COLO829 (cell line): ENCODE measurements at places on chromosomes 2 and 18.

DNA sequence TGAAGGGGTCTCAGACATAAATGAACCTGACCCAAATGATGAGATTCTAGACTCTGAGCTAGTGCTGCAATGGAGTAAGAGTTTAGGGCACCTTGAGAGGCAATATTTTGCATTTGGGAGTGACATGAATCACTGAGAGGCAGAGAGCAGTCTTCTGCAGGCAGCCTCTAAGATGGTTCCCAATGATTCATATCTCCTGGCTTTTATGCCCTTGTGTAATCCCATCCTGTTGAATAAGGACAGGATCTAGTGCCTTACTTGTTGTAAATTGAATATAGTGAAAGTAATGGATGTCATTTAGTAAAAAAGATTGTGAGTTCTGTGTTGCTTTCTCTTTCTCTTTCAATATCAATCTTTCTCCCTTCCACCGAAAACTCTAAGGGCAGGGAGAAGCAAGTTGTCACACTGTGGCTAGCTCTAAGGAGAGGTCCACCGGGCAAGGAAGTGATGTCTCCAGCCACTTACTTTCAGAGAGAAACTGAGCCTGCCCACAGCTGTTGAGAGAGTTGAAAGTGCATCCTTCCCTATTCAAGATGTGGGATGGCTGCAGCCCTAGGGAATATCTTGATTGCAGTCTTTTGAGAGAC, 144.7 kb downstream of the TRIB2 start:
- DNase-seq = no peak

- no peak for DNase-seq
Measured at GRCh38 chr2:240481720-240482119, 46.3 kb downstream of the GPC1 start.

DNA sequence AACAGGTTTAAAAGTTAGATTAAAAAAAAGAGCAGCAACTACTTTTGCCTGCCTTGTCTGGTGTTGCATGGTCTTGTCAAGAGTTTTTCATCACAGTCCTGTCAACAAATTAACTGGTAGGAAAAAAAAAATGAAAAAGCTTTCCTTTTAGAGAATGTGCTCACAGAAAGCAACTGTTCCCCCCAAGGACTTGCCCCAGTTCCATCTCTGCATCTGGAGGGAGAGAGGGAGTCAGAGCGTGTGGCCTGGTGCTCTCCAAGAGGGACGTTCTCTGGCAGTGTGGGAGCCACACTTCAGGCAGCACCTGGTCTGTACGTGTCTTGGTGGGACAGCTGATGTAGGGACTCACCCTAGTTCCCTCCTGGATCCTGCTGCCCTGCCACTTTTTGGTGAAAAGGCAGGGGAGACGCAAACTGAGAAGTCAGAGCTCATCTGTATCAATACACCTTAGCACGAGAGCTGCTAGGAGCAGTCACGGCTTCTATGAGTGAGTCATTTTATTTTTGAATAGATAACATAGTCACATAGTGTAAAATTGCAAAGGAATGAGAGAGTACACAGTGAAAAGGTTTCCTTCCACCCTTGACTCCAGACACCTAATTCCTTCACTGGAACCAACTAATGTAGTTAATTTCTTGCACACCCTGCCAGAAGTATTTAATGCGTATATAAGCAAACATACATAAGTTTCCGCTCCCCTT, 172.5 kb upstream of the MGAT5 start:
- no peak for DNase-seq

DNA sequence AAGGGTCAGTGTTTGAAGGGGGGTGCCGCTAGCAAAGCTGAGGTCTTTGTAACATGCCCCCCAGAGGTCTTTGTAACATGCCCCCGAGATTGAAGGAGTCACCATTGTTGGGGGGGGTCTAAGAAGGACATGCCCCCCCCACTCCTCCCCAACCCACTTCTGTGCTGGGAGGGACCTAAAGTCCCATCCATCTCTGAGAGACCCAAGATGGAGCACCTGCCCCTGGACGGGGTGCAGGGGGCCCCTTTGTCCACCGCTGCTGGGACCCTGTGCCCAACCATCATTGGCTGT, 5.9 kb upstream of the ASIC4 start:
- no peak for DNase-seq
